ENCODE measurements at places on chromosomes 16 and 17.

DNA sequence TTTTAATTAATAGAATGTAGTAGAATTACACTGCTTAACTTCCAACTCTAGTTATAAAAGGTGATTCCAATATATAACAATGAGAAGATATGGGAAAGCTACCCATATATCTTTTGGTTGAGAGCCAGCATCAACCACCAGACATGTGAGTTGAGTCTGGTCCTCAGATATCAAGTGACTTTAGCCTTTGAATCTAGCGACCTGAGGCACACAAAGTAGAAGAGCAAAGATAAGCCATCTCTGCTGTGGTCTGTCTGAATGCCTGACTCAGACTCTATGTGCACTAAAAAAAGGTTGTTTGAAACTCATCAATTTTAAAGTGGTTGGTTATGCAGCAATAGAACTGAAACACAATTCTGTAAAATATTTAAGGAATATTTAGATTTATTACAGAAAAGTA is 492.5 kb upstream of the SOX9 start:
- no peak for DNase-seq

DNA sequence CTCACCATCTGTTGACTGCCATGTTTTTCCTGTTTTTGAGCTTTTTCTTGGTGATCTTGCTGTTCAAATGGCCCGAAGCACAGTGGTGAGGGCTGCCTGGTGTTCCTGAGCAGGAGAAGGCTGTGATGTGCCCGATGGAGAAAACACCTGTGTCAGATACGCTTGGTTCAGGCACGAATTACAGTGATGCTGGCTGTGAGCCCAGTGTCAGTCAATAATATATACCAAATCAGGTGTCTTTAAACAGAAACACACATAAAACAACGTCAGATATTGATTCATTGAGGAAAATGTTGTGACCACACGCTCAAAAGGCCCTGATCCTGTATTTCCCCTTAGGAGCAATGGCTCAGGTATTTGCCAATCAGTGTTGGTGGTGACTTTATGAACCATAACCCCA is 111.7 kb downstream of the SDR42E1 start:
- DNase-seq = no peak

GRCh38 chr16:76226011-76226410 is 51.2 kb upstream of the CNTNAP4 start:
- no peak for DNase-seq

DNA sequence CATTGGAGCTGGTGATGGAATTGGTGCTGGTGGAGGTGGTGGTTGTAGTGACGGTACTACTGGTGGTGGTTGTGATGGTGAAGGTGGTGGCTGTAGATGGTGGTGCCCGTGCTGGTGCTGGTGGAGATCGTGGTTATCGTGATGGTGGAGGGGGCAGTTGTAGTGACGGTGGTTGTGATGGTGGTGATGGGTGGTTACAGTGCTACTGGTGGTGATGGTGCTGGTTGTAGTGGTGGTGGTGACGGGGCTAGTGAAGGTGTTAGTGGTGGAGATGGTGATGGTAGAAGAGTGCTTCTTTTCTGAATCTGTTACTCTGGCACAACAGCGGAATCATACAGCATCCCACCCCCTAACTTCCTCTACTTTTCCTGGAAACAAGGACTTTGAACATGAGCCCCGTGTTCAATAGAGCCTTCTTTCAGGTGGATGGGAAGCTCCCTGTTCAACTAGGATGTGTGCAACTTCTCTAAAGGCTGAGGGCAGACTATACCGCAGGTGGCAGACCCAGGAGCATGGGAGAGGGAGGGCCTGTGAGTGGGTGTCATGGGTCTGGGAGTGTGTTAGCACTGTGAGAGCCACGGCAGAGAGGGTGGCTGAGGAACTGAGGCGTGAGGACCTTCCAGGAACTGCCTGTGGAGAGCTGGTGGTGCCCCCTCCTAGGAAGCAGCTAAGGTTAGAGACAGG is 8.2 kb downstream of the TBX21 start:
- no peak for DNase-seq

DNA sequence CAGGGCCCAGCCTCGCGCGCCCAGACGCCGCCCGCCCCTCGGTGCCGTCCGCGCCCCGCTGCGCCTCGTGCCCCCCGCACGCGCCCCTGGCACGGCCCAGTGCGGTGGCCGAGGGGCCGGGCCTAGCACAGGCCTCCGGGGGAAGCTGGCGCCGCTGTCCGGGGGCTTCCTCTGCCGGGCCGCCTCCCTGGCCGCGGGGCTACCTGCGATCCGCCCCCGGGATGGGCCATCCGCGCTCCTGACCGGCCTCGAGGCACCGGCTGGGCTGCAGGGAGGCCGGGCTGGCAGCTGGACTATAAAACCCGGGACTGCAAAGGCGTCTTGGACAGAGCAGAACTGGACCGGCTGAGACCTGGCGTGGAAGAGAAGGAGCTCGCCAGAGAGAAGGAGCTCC is 783 bp downstream of the BHLHA9 start:
- no peak for DNase-seq

DNA sequence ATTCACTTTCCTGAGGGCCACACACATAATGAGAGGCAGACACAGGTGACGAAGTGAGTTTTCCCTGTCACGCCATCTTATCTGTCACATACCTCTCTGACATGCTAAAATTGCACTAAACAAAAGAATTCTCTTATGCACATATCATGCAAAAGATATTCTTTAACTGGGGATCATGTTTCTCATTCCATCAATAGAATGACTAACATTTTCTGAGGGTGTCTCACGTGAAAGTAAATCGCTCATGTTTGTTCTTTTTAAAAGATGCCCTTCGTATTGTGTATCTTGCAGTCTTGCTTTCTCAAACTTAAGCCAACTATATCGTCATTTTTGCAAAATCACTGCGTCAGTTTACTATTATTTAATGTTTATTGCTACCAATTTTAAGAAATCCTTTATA is 306.4 kb downstream of the WWOX start:
- DNase-seq = no peak

GRCh38 chr16:79847101-79847500 is 246.6 kb upstream of the MAF start:
- DNase-seq = no peak

DNA sequence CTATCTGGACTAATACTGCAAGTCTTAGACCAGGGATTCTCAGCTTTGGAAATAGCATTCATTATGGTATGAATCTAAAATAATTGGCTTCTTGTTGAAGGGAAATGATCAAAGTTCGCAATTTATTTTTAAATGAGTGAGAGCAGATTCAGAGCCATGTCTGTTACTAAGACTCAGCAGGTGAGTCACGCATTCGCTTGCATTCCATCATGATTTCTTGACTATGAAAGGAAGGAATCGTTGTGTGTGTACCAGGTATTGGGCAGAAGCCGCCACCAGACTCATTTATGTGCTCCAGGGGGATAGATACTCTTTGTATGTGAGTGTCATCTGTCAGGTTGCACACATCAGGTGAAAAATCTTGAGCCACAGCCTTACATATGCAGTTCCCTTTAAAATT is 10.8 kb downstream of the GSG1L2 start:
- DNase-seq = no peak

GRCh38 chr17:80724775-80725266 is 180.2 kb downstream of the RPTOR start:
- peak; percentile 84 for DNase-seq

DNA sequence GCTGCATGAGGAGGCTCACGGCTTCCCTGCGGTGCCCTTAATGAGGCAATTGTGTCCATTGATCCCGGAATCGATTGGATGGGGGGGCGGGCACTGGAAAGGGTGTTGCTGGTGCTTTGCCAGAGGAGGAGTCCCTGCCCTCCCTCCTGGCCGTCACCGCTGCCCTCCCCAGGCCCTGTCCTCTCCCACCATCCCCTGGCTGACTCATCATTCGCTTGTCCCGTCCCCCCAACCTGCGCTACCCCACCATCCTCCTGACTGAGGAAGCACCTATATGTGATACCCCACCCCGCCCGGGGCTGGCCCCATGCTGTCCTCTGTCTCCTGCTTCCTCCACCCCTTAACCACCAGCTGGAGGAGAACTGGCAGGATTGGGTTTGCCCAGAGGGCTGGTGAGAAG is 20.8 kb downstream of the CACNA1G start:
- no peak for DNase-seq

- DNase-seq = no peak
Observed at GRCh38 chr16:2088759-2089358, 41.1 kb downstream of the TSC2 start.

DNA sequence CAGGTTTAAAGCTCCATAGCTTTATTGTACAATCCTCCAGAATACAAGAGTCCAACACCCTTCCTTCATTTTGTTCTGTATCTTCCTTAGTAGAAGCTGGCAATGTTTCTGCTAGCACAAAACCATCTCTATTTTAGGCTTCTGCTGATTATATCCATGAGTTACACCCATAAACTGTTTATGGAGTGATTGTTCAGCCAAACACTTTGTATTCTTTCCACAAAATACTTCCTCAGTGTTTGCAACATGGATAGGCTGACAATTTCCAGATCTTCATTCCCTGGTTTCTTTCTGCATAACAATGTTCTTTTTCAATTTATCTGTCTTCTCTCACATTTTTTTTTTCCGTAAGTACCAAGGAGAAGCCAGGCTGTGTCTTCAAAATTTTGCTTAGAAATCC is 839.9 kb upstream of the CDH8 start:
- no peak for DNase-seq

DNA sequence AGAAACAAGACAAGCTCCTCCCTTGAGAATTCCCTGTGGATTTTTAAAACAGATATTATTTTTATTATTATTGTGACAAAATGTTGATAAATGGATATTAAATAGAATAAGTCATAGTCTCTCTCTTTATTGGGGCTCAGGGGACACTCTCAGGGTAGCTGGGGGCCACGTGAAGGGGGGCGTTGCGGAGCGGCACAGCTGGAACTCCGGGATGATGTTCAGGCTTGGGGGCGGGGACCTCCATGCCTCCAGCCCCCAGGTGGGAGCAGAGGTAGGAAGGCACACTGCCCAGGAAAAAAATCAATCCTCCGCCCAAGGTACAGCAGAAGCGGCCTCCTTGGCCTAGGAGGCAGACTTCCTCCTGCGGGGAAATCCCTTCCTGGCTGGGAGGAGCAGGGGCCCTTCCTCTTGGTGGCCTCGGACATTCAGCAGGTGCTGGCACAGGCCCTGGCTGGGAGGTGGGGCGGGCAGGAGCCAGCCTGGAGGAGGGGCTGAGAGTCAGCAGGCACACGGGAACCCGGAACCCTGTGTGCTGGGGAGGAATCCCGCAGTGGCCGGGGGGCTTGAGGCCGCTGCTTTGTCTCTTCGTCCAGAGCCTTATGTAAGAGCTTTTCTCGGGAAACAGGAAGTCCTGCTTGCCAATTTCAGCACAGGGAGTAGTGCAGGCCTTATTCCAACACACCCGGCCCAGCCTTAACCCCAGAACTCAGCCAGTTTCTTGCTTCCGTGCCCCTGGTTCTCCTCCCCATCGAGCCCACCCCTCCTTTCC is 591 bp upstream of the TNFSF13 start:
- peak; percentile 75 for DNase-seq

GRCh38 chr16:3186946-3187690 is 886 bp upstream of the OR1F1 start:
- no peak for DNase-seq

DNA sequence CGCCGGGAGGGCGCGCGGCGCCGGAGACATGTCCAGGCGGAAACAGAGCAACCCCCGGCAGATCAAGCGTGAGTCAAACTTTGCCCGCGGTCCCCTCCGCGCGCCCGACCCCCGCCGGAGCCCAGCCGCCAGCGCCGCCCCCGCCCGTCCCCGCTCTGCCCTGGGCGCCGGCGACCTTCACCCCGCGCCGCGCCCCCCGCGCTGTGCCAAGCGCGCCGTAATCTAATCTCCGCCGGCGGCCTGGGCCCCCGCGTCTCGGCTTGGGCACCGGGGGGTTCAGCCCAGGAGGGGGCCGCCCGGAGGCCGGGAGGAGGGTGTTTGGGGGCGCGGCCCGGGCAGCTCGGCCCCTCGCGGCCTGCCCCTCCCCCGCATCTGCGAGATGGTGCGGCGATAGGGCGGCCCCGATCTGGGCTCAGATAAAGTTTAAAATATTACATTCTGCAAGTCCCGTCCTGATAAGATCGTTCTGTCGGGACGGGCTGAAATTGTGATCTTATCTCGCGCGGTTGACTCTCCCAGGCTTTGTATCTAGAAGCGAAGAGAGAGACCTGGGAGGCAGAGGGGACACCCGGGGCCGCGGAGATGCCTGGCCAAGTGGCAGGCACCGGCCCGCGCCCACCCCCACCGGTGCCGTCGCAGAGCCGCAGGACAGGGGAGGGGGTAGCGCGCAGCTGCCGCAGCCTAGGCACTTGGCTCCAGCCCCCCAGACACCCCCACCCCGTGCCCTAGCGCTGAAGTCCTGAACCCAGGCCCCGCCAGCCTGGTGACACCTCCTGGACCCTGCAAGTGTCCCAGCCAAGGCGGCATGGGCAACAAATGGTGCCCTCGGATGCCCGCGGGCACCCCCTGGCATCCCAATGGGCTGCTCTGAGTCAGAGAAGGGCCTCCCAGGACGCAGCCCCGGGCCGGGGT is 787 bp downstream of the ZFPM1 start:
- peak; percentile 31 for DNase-seq

DNA sequence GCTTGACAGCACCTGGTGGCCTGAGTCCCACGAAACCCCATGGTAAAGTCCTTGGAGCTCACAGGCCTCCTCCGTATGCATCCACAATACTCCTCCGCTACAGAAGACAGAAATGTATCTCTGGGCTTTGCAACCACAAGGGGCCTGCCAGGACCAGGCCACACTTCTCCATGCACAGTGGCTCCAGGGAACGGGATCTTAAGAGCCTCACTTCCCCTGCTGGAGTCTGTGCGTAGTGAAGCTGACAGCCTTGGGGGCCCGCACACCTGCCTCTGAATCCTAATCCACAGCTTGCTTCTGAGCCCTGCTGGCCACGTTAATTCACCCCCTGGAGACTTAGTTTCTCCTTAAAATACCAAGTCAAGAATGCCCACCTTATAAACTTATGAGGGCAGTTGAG is 125.7 kb downstream of the COPRS start:
- DNase-seq = no peak

- peak; percentile 74 for DNase-seq
Observed at GRCh38 chr17:1029196-1029921, 32.4 kb downstream of the TIMM22 start.

DNA sequence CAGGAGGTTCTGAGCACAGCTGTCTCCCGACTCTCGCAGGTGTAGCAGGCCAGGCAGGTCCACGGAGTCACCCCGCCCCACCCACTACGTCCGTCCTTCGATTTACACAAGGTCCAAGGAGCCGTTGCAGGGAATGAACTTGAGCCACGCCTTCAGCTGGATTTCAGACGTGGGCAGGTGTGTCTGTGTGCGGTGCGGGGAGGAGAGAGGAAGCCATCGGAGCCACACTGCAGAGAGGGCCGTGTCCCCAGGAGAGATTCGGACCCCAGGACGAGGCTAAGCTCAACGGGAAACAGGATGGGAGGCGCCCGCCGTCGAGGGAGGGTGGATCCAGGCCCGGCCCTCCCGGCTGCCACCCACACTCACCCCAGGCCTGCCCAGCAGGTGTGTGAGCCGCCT is 50.3 kb downstream of the RPH3AL start:
- no peak for DNase-seq

Measured in choroid plexus epithelial cell (primary cell).